ENCODE measurements at places on chromosomes 13 and 19.
A peak's percentile ranks its signal among the peaks of the same experiment; 100 is the strongest.

DNA sequence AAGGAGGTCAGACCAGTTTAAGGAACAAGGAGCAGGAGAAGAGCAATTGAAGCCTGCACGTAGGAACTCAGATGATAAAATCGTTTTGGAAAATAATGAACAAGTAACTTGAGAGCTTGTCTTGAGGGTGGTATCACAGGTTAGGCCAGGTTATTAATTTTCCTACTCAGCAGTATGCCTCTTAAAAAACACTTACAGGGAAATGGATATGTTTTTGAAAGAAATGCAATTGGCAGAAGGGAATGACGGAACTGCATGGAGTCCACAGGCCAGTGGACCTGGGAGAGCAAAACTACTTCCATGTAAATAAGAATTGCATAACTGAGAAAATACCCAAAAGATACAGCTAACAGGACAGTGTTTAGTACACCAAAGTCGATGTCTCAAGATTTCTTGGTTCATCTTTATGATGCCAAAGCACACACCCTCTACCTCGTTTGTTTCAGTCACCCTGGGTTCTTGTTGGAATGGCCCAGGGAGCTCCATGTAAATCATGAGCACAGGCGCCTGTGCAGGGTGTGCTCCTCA lies 35.2 kb downstream of the MBNL2 start:
- no peak for DNase-seq

DNA sequence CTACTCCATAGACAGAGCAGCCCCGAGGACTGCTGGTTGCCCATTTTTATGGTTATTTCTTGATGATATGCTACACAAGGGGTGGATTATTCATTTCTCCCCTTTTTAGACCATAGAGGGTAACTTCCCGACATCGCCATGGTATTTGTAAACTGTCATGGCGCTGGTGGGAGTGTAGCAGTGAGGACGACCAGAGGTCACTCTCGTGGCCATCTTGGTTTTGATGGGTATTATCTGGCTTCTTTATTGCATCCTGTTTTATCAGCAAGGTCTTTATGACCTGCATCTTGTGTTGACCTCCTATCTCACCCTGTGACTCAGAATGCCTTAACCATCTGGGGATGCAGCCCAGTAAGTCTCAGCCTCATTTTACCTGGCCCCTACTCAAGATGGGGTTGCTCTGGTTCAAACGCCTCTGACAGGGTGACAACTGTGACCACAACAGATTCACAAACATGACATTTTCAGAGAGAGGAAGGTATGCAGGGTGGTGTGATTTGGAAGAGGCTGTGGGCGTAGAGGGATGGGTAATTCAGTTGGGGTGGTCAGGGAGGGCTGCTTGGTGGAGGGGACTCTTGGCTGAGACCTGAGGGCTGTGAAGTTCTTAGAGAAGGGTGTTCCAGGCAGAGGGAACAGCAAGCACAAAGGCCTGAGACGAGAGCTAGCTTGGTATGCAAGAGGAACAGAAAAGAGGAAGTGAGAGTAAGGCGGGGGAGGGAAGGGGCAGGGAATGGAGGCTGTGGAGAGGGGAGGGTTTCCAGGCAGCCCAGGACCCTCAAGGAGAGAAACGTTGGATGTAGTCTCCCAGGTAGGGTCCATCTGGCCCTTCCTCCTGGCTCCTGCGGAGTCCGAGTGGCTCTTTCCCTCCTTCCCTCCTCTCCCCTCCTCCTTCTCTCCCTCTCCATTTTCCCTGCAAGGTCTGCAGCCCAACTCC lies 23.5 kb downstream of the FAM187B start:
- no peak for DNase-seq

- no peak for DNase-seq
Observed at GRCh38 chr19:9700229-9700981, 25.5 kb upstream of the ZNF562 start.

DNA sequence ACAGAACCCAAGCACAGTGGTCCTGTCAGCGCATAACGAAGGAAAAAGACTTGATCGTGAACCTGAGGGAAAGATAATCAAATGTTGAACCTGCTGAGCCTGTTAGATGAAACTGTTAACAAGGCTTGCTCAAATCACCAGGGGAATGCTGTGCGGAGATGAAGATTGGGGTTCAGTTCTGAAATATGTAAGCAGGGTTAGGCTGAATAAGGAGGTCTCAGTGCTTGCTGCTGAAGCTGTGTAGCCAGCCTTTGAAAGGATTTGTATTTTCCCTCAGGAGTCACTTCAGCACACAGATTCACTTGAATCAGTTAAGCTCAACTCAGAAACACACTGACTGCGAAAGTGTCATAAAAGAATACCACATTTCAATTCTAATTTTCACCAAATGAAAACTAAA lies 793.5 kb downstream of the OLFM4 start:
- no peak for DNase-seq

- no peak for DNase-seq
Observed at GRCh38 chr19:51458051-51458645, at the start of gene SIGLEC8. TSS of gene SIGLEC8 (minus strand) at chr19:51458454. CDS start at chr19:51458387, 67 bp downstream.

DNA sequence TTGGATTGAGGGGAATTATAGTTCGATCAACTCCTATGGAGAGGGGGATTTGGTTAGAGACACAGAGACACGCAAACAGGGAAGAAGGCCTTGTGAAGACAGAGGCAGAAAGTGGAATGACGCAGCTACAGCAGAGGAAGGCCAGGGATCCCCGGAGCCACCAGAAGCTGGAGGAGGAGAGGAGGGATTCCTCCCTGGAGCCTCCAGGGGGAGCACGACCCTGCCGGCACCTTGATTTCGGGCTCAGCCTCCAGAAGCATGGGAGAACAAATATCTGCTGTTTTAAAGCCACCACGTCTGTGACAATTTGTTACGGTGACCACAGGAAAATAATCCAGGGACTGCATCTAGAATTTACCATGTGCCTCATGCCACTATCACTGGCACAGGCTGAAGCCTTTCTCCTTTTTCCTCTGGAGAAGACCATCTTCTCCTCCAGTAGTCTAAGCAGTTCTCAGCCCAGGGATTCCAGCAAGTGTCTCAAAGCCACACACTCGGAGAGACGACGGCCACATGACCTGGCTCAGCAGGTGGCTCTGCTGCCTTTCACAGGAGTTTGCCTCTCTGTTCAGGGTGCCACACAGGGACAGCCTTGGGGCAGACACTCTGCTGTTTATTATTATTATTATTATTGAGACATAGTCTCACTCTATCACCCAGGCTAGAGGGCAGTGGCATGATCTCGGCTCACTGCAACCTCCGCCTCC lies 39.9 kb upstream of the CCNE1 start:
- DNase-seq: peak; percentile 9

GRCh38 chr13:107211073-107211472 lies 643.1 kb upstream of the ARGLU1 start:
- DNase-seq: peak; percentile 19

- no peak for DNase-seq
Observed at GRCh38 chr19:12133069-12133468, 7.1 kb downstream of the ZNF20 start.

GRCh38 chr13:97259798-97260714 lies 37.9 kb downstream of the MBNL2 start:
- no peak for DNase-seq

DNA sequence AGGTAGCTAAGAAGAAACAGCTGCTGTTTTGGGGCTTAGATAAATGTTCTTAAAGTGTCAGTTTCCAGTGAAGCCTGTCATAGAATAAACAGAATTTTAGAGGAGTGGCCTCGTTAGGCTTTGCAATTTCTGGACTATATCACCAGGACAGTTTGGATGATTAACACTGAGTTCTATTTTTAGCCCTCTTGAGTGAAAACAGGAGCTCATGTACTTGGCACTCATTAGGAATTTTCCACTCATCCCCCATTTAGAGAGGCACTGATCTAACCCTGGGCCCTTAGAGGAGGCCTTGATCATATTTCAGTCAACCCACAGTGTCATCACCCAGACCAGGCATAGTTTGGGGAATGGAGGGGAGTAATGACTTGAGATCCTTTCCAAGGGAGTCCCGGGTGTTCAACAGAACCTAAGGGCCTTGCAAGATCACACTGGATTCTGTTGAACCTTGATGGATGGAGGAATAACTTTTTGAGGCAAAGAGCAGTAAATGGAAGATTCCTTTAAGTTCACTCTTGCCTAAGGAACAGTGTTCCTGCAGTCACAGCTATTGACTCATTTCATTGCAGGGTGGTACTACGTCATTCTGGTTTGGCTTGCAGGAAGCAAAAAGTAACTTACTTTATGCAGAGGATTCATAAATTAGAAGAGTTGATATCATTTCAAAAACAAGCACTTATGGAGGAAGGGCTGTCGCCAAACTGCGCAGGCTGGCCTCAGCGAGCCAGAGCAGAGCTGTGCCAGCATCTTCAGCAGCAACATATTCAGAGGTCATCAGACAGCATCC lies 160.2 kb downstream of the SLC7A1 start:
- DNase-seq: no peak

DNA sequence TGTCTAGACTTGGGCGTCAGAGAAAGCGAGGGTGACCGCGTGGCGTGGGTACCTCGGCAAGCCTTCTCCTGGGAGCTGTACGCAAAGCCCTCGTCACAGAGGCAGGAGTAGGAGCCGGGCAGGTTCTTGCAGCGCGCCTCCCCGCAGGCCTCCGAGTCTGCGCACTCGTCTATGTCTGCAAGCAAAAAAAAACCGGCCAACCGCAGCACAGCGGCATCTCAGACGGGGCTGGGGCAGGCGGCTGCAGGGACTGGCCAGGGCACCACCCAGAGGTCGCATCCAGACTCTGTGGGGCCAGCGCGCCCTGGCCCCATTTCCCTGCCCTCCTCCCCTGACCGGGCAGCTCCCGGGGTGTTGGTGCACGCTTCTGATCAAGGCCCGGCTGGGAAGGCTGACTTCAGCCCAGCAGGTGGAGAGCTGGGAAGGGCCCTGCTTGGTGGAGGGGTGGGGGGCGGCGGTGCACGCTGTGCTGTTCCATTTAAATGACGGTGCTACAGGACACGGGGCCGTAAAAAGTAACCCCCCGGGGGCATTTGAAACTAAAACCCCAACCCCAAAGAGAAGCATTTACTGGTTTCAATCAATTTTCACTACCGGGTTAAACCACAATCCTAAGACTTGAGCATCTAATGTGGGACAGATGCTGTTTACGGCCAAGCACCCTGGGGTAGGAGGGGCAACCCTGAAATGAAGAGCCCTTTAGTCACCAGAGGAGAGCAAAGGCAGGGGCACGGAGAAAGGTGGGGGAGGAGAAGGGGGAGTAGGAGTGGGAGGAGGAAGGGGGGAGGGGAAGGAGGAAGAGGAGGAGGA lies 28.2 kb downstream of the GAS6 start:
- no peak for DNase-seq

- DNase-seq: no peak
Observed at GRCh38 chr13:43800828-43801227, 14.1 kb upstream of the ENOX1 start.

GRCh38 chr13:45306966-45307365 lies 34.0 kb downstream of the TPT1 start:
- no peak for DNase-seq

GRCh38 chr19:57746580-57747471 lies at the start of gene ZNF776:
TSS of gene ZNF776 (plus strand) at chr19:57746815. CDS start at chr19:57747059, 244 bp downstream.
- DNase-seq: peak; percentile 33

- no peak for DNase-seq
Observed at GRCh38 chr13:32023096-32023495, 8.5 kb upstream of the FRY start.

GRCh38 chr13:67878376-67878775 lies 648.2 kb upstream of the PCDH9 start:
- DNase-seq: no peak

- no peak for DNase-seq
Observed at GRCh38 chr13:108120302-108120701, 95.0 kb downstream of the LIG4 start.

All from stimulated activated CD8-positive, alpha-beta memory T cell treated with anti-CD3 and anti-CD28 coated beads, Interleukin-7, amount 100 ng/mL, for 48 hours (primary cell).